ENCODE measurements at places on chromosomes 5 and 9.

DNA sequence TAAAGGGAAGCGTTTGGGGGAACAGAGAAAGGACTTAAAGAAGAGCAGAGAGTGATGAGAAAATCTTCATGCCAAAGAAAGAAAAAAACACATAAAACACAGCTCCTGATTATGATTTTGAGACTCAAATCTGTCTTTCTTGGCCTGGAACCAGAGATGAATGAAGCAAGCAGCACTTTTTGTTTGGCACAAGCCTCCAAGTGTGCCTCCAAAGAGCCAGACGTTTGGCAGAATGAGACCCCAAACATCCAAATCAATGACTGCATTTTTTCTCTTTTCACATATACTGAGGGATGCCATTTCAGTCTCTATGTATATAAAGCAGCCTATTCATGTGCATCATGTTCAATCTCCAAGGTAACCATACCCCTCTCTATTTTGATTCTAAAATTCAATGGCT, 424.2 kb downstream of the TUSC1 start:
- no peak for DNase-seq

GRCh38 chr5:42889311-42889933, 77.7 kb upstream of the SELENOP start:
- DNase-seq, result peak; percentile 69

DNA sequence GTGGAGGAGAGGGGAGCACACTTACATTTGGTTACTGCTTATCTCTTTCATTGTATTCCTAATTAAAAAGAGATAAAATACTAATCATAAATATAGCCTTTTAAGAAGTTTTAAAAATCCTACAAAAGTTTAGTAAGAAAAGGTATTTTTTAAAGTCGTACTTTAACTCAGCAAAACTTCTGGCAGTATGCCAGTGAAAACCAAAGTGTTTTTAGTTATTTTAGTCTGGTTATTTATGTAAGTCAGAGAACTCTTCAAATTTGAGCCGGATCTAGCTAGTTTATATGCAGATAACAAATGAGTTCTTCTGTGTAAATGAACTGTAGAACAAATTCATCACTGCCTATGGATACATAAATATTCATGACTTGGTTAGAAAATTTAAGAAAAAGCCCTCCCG, 36.5 kb upstream of the ANKDD1B start:
- no peak for DNase-seq

- DNase-seq, result no peak
These were observed 188.4 kb downstream of the IRX2 start for GRCh38 chr5:2563046-2563445.

GRCh38 chr9:91678807-91679580, 255.4 kb upstream of the NFIL3 start:
- DNase-seq, result no peak

- no peak for DNase-seq
These were observed 745 bp upstream of the CLTA start for GRCh38 chr9:36189976-36190375.

DNA sequence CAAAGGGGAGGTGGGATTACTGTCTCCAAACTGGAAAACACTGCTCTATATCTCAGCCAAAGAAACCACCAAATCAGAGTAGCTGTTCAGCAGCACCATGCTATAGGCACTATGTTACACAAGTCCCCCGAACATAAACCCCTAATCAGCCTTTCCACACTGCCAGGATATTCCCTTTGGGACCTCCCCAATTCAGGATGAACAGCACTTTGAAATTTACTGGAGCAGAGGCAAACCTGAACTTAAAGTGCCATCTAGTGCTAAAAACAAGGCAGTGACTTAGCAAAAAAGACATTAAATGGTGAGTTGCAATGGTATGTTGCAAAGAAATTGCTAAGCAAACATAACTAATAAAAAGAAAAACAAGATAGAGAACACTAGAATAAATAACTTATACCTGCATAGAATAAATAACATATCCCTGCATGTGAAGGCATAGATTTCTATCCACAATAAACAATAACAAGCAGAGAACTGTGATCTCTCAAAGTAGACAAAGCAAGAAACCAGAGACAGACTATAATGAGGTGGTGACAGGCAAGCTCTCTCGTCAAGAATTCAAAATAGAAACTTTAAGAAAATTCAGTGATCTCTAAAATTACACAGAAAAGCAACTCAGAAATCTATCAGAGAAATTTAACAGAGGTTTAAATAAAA, 584.4 kb upstream of the ACO1 start:
- no peak for DNase-seq

- DNase-seq, result no peak
These were observed 1152.9 kb upstream of the CDH6 start for GRCh38 chr5:30040488-30041118.

DNA sequence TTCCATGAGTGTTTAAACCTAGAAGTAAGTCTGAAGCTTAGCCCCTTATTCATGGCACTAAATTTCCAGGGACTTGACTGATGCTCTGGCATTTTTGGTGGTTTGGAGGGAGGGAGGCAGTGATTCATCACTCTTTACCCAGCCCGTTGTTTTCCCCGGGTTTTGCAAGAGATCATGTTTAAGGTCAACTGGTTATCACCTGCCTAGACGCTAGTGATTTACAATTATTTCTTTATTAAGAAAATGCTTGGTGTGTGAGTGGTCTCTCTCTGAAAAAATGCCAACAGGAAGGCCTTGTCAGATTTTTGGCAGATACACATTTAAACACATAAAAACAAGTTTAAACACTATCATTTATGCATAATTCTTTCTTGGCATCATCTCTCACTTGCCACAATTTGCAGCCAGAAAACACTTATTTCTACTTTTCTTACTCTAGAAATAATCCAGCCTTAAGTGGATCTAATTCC, 737.9 kb upstream of the ZNF608 start:
- DNase-seq, result no peak
